Activated T-cell treated with anti-CD3 and anti-CD28 coated beads, Interleukin-2, amount 50 U/mL, for 4 hours (primary cell): ENCODE measurements at places on chromosomes 4 and X.

GRCh38 chrX:40570346-40571093 lies 10.2 kb upstream of the ATP6AP2 start:
- DNase-seq: no peak

- no peak for DNase-seq
Measured at GRCh38 chr4:98374643-98375042, 113.5 kb downstream of the RAP1GDS1 start.

- no peak for DNase-seq
Measured at GRCh38 chr4:36189511-36190226, 54.6 kb downstream of the ARAP2 start.

DNA sequence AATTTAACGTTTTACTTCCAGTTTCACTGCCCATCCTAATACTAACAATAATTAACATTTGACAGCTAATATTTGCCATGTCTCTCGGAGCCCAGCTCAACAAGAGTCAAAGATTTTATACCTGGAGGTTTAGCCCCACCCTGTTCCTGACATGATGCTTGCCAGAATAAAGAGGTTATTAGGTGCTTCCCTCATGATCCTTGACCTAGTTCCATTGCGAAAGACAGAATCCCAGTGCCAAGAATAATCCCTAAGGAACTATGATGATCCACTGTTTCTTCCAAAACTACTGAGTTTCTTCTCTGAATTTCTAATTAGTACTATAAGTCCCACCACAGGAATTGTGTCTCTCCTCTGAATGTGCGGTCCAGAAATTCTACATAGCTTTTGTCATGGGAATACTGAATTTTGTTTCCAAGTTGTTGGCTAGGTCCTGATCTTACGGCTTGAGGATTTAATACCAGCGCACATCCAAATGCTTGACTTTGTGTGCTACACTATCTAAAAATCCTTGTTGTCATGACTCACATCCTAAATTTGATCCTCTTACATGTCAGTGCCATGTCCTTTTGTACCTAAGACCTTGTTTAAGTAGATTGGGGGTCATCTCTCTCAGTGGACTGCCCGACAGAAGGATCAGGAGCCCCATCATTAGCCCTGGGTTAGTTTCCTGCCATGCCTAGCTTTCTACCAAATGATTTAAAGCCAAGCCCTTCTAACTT lies 23.1 kb downstream of the ANTXR2 start:
- DNase-seq: no peak

DNA sequence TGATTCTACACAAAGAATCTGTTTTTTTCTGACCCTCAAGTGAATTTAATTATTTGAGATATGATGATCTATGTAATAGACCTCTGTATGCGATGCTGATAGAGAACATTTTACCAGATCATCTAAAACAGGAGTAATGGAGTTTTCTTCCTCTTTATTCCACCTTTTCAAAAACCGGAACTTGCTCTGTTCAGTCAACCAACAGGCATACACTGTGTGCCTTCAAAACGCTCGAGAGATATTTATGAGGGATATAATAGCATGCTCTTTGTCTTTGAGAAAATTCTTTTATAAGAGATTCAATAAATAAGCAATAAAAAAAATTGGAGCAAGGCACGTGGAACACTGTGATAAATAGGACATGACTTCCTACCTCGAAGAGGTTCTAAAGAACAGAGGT lies 2.0 kb downstream of the NYX start:
- DNase-seq: no peak

DNA sequence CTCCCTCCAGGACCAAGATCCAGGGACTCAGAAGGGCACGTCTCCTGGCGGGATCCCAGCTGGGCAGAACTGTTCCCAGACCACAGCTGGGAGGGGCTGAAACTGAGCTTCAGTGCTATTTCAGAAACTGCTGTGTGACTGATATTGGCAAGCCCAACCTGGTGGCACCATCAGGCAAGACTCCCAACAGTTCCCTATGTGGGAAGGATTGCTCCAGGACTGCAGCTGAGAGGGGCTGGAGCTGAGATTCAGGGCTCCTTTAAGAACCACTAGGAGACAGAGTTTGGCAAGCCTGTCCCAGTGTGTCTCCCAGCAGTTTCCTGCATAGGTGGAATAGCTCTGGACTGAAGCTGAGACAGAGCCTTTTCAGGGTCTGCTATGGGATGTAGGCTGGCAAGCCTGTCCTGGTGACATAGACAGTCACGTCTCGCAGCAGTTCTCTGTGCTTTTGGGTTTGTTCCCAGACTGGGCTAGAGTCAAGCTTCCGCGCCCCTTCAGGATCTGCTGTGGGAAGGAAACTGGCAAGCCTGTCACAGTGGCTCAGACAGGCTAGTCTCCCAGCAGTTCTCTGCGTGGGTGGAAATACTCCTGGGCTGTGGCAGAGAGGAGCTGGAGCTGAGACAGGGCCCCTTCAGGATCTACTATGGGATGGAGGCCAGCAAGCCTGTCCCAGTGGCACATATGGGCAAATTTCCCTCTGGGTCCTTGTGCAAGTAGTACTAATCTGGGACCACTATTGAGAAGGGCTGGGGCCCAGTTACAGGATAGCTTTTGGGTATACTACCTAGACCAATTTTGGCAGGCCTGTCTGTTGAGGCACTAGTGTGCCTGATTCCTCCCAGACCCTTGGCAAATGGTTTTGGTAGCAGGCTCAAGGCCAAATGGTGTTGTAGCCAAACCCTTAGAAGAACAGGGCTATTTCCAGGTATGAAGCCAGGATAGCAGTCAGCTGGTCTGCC lies 20.2 kb upstream of the MED14 start:
- DNase-seq: no peak

- no peak for DNase-seq
Measured at GRCh38 chr4:15893962-15894361, 44.6 kb downstream of the FGFBP1 start.

GRCh38 chr4:168832763-168833575 lies 177.1 kb downstream of the CBR4 start:
- DNase-seq: no peak

DNA sequence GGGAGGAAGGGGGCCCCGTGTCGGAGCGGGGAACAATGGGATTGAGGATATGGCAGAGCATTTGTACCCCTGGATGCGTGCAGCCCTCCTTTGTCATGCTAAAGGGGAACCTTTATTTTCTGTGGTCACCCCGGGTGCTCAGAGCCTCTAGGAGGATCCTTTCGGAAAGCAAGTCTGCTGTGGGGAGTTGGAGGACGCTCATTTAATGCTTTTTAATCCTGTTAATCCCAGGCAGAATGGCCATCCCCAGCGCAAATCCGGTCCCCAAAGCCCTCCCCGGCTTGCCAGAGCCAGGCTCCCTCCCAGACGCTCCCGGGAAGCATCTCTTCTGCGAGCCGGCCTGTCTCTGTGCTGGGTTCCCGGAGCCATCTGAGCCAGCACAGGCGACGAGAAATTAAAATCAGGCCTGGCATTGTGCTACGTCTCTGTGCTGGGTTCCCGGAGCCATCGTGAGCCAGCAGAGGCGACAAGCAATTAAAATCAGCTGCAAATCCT lies 113.2 kb upstream of the PPP2R3B start:
- no peak for DNase-seq

DNA sequence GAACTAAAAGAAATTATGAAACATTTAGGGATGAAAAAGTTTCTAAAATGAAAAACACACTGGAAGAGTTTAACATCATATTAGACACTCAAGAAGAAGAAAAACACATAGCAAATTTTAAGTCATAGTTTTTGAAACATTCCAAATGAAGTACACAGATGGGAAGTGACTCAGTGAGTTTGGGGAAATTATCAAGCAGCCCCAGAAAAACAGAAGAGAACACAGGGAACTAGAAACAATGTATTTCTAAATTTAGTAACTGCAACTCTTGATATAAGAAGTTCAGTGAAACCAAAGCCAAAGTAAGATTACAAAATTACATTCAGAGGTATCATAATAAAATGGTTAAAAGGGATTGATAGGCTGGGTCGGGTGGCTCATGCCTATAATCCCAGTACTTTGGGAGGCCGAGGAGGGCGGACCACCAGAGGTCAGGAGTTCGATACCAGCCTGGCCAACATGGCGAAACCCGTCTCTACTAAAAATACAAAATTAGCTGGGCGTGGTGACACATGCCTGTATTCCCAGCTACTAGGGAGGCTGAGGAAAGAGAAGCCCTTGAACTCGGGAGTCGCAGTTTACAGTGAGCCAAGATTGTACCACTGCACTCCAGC lies 461.2 kb downstream of the KCTD8 start:
- DNase-seq: no peak

DNA sequence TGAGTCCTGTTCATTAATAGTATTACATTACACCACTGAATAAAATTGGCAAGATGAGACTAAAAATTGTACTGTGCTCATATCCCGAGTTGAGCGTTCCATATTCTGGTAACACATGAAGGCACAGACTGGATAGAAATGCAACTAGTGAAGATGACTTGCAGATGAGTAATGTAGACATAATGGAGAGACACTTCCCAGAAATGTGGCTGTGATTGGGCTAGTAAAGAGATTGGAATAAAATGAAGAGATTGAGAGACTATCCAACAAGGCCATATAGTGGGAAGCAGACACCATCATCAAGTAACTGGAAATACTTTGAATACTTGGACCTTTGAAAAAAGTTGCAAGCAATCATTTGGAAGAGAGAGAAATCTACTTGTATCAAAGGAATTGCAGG lies 77.3 kb downstream of the DCAF8L1 start:
- DNase-seq: no peak

DNA sequence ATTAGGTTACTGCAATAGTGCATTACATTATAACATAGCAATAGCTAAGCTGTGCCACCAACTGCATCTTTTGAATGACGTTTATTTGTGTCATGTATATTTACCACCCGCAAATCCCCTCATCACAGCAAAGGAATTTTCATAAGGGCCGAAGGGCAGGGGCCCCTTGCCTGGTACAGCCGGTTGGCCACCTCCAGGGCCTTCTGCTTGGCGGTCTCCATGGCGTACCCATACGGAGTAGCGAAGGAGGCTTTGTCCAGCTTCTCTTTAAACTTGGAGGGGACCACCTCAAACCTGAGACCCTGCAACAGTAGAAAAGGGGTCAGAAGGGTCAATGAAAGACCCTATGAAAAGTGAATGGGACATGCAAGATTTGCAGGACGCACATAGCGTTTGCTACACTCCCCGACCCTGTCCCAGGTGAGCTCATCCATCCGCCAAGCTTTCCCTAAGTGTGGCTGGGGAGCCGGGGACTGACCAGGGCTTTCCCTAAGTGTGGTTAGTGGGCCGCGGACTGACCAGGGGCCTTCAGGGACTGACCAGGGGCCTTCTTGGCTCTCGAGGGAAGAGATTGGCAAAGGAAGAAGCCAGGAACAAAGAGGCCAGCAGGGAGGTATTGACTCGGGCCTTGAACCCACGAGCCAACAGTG lies 10.6 kb downstream of the ASMTL start:
- DNase-seq: no peak

GRCh38 chr4:186190581-186191199 lies 677 bp upstream of the CYP4V2 start:
- DNase-seq: peak; percentile 30

DNA sequence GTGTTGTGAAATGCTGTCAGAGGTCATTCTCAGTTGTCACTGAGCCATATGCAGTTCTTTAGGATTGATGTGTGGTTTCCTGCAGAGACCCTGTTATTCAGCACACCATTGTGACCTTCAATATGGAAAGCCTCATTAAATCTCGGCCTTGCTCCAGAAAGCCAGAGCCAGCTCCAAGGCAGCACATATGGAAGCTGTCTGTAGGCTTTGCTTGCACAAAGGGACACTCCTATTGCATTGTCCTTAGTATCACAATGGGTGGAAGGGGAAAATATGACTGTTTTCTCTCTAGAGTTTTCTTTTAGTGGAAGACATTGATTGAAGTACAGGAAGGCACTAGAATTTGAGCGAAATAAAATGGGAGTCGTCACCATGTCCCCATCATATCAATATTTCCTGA lies 179.0 kb downstream of the CEP135 start:
- DNase-seq: no peak

DNA sequence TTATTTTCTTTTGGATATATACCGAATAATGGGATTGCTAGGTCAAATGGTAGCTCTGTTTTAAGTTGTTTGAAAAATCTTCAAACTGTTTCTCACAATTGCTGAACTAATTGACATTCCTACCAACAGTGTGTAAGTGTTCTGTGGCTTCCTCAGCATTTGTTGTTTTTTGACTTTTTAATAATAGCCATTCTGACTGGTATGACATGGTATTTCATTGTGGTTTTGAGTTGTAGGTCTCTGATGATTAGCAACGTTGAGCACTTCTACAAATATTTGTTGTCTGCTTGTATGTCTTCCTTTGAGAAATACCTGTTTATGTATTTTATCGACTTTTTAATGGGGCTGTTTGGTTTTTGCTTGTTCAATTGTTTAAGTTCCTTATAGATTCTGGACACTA lies 680.1 kb upstream of the GRIA3 start:
- no peak for DNase-seq

- DNase-seq: no peak
Measured at GRCh38 chr4:113094802-113095201, 45.3 kb downstream of the ANK2 start.

DNA sequence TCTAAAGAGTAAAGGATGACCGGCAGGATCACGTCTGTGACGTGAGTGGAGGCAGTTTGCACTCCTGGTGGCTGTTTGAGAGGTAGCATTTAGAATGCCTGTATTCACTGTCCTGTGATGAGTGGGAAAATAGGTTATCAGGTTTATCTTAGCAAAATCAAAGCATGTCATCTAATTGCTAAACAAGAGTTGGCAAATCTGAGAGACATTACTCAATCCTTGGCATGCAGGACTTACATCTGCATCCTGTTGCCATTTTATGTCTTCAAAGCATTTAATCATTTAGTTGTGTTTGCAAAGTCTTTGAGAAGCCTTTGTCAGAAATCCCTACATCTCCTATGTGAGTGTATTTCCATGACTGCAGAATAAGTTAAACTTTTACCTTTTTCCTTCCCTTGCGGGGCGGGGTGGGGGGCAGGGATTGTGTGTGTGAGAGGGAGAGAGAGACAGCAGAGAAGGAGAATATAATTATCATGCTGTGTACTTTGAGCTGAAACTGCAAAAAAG lies 41.4 kb upstream of the MSANTD1 start:
- no peak for DNase-seq

GRCh38 chr4:90503677-90504076 lies 376.5 kb downstream of the CCSER1 start:
- no peak for DNase-seq

DNA sequence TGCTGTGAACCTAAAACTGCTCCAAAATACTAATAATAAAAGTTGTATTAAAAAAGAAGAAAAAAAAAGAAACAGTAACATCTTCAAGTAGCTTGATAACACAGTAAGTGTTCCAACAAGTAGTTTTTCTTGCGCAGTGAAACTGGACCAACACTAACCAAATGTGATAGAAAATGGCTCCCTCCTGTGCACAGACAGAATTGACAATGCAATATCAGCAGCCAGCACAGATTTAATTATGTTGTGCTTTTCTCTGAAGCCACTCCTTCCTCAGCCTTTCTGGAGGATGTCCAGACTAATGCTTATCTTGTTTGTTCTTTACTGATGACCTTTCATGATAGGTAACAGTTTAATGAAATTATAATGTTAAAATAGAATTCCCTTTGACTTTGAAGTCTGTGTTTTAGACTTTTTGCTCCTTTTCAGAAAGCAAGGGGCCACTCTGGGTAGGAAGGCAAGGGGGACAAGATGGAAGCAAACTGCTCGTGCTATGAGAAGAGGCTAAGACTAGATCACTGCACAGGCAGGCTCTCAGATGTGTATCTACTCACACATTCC lies 147.1 kb upstream of the RPL34 start:
- DNase-seq: no peak

GRCh38 chr4:16418814-16419213 lies 192.5 kb upstream of the TAPT1 start:
- no peak for DNase-seq
